GM23338 (cell line): ENCODE measurements at places on chromosomes 6 and 20. TPM values are rescaled to one million over a fixed set of nuclear protein-coding genes. Genes with fewer than 3 reads are reported as not detected.

DNA sequence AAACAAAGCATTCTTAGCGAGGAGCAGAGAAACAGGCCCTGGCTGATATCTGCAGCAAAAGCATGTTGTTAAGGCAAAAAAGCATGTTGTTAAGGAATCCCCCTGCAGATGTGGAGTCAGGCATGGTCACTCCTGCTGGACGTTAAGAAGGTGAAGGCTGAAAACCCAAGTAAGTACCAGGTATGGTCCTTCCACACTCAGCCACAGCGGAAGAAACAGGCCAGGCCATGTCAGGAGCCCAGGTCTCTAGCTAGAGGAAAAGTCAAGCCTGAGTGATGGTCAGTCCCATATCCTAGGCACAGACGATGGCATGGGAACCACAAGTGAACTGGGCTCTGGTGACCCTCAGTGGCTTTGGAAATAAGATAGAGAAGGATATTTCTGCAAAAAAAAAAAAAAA lies 32.5 kb upstream of the MAS1L start:
- DNase-seq = no peak

DNA sequence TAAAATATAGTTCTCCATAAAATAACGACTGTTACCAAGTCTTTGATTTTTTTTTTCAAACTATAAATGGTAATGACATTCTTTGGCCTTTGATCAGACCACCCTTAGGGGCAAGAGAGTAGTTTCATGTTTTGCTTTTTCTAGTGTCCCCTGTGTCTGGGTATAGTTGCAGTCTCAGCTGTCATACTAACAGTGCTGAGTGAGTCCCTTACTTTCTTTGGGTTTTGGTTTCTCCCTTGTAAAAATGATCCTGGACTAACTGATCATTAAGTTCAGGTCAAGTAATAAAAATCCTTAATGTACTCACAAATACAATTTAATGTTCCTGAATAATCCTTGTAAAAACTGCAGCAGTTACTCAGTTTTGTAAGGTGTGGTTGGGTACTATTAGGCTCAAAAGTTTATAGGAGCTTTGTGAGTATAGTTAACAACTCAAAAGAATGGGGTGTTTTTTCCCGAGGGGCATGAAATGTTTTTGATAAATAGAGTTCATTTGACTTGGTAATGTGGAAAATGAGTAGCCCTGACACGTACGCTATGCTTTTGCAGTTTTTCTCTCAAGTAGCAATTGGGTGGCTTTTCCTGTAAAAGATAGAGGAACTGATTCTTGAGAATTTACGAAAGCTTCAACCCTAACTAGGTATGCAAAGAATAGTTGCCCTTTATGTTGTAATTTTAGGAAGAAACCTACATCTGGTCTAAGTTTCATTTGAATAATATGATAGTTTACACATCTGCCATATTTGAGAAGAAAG lies 6.2 kb downstream of the PTPN1 start:
- no peak for DNase-seq

- no peak for DNase-seq
Measured at GRCh38 chr6:170446841-170447560, 106.1 kb downstream of the PSMB1 start.

GRCh38 chr6:108677357-108677756 lies 116.6 kb downstream of the FOXO3 start:
- DNase-seq = no peak

The SLC44A4 gene
- 3.7 and 4.6 TPM in 2 replicates for total RNA-seq
